Chondrocyte (in vitro differentiated cells): ENCODE measurements at places on chromosomes 2 and 18. TPM values are rescaled to one million over a fixed set of nuclear protein-coding genes. Genes with fewer than 3 reads are reported as not detected.
A peak's percentile ranks its signal among the peaks of the same experiment; 100 is the strongest.

GRCh38 chr2:131044075-131044756 is 49.0 kb downstream of the FAM168B start:
- DNase-seq = no peak

DNA sequence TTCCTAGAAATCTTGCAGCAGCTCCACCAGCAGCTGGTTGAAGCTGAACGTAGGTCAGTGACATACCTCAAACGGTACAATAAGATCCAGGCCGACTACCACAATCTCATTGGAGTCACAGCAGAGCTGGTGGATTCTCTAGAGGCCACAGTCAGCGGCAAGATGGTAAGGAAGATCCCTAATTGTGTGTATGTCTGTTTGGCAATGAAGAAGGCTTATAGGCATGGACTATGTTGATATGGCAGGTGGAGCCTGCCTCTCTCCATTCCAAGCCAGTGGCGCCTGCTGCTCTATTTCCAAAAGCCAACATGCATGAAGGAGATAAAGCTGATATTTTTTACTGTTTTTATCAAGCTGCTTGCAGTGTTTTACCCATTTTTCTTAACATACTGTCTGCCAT is 36.8 kb downstream of the ARMC9 start:
- DNase-seq = no peak

- no peak for DNase-seq
Observed at GRCh38 chr2:172233987-172234715, 131.5 kb upstream of the DLX2 start.

DNA sequence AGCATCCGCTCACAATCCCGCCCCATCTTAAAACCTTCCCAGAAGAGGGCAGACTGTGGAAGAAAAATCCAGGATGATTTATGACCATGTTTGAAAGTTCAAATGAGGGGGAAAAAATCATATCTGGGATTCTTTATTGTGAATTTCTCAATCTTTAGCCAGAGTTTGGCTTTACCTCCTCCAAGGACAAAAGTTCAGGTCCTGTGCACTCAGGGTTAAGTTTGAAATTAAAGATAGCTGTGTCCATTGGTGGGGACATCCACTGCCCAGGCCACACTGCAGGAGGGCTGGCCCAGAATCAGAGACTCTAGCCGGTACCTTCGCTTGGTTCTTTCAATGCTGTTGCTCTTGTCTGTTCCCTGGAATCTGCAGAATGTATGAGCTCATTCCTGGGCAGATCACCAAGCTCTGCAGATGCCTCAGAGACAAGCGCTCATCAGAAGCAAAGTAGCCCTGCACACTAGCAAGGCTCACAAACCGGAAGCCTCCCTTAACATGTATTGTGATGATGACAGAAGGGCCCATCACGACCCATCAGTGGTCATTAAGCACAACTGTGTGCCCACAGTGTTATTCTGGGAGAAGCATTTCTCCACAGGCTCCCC is 375.3 kb upstream of the KLHL29 start:
- DNase-seq = no peak

GRCh38 chr18:63677500-63678225 is 16.0 kb upstream of the SERPINB3 start:
- DNase-seq = no peak

DNA sequence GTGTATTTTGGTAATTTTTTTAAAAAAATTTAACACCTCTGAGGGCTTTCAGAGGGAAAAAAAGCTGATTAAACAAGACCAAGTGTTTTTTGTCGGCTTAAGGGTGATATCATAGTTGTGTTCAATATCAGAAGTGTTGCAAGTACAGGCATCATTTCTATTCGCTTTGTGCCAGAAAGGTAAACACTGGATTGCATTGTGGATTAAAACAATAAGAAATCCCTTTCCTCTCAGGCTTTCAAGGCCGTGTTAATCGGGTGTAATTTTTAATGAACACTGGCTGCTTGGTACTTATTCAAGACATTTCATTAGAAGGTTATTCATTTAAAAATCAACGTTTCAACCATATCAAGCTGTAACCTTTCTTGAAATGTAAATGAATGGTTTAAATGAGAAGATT is 18.3 kb downstream of the FIGN start:
- no peak for DNase-seq

- DNase-seq = no peak
Observed at GRCh38 chr2:101983928-101984327, 7.8 kb upstream of the IL1R2 start.

- no peak for DNase-seq
Observed at GRCh38 chr2:209875270-209875669, 103.6 kb downstream of the UNC80 start.

DNA sequence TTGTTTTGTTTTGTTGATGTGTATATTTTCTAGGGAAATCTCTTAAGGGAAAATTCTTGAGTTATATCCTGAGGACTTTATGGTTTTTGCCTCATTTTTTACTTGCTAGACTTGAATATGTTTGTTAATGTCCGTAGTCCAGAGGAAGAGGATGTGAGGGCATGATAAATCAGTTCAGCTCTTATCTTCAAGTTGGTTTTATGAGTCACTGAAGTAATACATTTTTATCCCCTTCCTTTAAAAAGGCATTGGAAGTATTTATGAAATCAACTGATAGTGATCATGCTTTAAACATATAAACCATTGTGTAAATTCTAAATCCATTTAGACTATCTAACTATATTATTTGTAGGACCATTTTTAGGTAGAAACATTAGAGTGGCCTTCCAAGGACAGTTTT is 43.9 kb upstream of the CYBRD1 start:
- no peak for DNase-seq

- DNase-seq = no peak
Observed at GRCh38 chr18:71238974-71239624, 950.3 kb downstream of the SOCS6 start.

DNA sequence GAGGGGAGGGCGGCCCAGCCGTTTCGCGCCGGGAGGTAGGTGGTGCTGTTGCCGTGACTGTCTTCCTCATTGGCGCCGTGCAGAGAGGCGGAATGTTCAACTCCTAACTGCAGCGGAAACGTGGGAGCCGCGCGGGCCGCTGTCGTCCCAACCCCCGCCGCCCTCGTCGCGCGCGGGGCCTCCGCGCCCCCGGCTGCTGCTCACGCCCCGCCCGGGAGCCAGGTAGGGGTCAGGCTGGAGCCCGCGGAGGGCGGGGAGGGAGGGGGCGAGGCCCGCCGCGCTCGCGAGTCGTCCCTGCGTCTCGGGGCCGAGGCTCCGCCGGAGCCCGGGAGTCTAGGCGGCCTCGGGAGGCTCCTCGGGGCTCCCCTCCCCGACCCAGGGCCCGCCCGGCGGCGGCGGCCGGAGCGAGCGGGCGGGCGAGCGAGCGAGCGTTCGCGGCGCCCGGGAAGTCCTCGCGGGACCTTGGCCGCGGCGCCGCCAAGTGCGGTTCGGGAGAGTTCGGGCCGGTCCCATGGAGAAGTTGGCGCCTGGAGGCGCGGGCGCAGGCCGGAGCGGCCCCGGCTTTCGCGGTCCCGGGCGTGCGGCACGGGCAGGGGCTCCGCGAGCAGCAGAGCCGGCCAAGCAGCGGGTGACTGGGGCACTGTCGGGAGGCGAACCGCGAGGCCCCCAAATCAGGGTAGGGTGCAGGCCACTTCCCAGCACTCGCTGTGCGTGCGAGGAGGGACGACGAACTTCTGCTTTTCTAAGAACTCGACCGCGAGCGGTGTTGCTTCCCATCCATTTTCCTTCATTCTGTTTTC is at the start of gene MAP3K20:
MAP3K20 (plus strand) TSS at position 66 of the 800 bp plus-strand sequence. CDS start 15,186 bp downstream, outside the sequence.
- DNase-seq = peak; percentile 76

GRCh38 chr2:36664696-36665076 is 31.8 kb upstream of the VIT start:
- no peak for DNase-seq

- DNase-seq = no peak
Observed at GRCh38 chr2:144666032-144666431, 146.1 kb upstream of the ZEB2 start.

DNA sequence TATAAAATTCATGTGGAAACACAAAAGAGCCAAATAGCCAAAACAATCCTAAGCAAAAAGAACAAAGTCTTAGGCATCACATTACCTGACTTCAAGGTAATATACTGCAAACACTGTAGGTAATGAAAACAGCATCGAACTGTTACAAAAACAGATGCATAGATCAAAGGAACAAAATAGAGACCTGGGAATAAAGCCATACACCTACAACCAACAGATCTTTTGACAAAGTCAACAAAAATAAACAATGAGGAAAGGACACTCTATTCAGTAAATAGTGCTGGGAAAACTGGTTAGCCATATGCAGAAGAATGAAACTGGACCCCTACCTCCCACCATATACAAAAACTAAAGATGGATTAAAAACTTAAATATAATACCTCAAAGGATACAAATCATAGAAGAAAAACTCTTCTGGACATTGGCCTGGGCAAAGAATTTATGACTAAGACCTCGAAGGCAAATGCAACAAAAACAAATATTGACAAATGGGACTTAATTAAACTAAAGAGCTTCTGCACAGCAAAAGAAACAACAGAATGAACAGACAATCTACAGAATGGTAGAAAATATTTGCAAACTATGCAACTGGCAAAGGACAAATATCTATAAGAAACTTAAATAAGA is 218.0 kb downstream of the PHLPP1 start:
- DNase-seq = no peak

GRCh38 chr18:11047817-11048216 is 101.6 kb downstream of the PIEZO2 start:
- no peak for DNase-seq

DNA sequence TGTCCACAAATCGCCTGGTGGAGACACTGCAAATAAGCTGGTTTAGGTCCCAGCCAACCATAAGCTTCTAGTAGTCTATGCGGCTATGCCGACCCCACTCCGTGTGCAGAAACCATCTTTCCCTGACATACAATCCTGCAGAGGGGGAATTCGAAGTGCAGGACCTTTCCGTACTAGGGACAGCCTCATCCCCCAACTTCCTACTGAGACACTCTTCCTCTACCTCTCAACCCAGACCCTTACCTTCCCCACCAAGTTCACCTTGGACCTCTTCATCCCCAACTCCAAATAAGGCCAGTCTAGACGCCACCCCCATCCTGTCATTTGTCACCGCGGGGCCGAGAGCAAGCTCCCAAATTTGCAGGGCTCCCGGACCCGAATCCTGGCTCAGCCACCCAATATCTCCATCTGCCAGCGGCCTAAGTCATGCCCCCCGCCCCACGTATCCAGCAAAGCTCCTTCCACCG is 496 bp downstream of the SUCLG1 start:
- DNase-seq = peak; percentile 77

- DNase-seq = no peak
Observed at GRCh38 chr18:2036086-2036485, 535.2 kb downstream of the METTL4 start.

DNA sequence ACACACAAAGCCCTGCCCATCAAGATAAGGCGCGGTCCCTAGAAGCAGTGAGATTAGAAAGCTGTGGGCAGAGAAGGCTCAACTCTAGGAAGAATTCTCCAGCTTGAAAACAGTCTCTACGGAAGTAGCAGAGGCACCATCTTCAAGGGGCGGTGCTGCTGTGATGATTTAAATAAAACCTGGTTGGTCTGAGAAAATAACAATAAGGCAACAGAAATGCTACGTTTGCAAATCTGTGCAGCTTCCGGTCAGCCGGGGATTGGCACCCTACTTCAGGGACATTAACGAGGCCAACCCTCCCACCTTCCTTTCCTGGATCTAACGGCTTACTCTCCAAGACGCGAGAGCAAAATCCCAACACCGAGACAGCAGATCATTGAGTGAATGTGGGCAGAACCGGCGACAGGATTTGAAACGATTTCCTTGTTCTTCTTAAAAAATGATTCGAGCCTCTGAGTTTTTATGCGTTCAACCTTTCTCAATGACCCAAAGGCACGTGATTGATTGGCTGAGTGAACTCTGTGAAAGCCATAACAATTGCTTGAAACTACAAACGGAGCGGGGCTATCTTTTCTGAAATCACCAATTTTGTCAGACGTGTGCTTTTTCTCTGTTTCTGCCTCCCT is 93.7 kb upstream of the ZNF516 start:
- no peak for DNase-seq

GRCh38 chr2:25232248-25232825 is 64.0 kb upstream of the POMC start:
- DNase-seq = no peak

KIF5C gene
- total RNA-seq = 2.6 to 3.8 TPM (median 3.1 TPM) in 3 replicates

SPIRE1 gene
- total RNA-seq = 38.3 to 65.8 TPM (median 57.8 TPM) in 3 replicates

SMYD1 gene
- not detected in 3 replicates for total RNA-seq

MC5R gene
- not detected in 3 replicates for total RNA-seq

CPLX4 gene
- total RNA-seq = not detected in 3 replicates

HOXD1 gene
- total RNA-seq = not detected in 3 replicates

ORC4 gene
- 28.5 to 29.8 TPM (median 28.6 TPM) in 3 replicates for total RNA-seq

MTLN gene
- 12.5 to 25.6 TPM (median 17.3 TPM) in 3 replicates for total RNA-seq

ATP6V1B1 gene
- 3.7 to 5.0 TPM (median 3.9 TPM) in 3 replicates for total RNA-seq

EML6 gene
- 0.97 to 2.3 TPM (median 1.1 TPM) in 3 replicates for total RNA-seq
